ENCODE measurements at places on chromosomes 11 and 22.
A peak's percentile ranks its signal among the peaks of the same experiment; 100 is the strongest.

DNA sequence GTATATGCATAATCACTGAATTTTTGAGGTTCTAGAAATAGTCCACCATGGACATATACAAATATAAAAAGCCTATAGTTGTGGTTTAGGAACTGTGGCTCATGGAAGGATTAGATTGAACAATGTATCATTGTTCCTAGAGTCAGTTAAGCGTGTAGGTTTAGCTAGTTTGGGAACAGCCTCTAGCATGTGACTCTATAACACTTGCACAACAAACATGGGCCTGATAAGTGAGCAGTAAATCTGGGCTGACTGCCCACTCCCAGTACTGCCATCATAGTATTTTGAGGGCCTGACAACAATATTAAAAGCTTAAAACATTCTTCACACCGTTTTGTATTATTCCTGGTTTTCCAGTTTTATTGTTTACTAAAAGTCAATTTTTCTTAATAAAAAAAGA, 47.0 kb downstream of the YAP1 start:
- DNase-seq: peak; percentile 33

GRCh38 chr22:36853407-36854099, 7.3 kb upstream of the NCF4 start:
- DNase-seq: no peak

DNA sequence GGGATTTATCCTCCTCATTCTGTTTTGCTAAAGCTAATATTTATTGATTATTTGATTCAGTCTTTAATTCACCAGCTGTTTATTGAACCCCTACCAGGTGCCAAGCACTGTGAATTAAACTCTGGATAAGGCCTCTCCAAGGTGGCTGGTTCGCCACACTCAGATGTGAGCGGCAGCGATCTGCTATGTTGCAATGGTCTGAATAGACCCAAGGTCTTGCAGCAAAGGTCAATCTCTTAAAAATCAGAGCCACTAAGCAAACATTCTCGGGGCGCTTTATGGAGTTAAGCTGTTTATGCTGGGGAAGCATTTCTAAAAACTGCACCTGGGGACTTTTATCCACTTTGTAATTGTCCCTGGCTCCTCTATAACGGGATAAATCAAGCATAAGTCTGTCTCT, 10.5 kb upstream of the TSPAN18 start:
- no peak for DNase-seq

DNA sequence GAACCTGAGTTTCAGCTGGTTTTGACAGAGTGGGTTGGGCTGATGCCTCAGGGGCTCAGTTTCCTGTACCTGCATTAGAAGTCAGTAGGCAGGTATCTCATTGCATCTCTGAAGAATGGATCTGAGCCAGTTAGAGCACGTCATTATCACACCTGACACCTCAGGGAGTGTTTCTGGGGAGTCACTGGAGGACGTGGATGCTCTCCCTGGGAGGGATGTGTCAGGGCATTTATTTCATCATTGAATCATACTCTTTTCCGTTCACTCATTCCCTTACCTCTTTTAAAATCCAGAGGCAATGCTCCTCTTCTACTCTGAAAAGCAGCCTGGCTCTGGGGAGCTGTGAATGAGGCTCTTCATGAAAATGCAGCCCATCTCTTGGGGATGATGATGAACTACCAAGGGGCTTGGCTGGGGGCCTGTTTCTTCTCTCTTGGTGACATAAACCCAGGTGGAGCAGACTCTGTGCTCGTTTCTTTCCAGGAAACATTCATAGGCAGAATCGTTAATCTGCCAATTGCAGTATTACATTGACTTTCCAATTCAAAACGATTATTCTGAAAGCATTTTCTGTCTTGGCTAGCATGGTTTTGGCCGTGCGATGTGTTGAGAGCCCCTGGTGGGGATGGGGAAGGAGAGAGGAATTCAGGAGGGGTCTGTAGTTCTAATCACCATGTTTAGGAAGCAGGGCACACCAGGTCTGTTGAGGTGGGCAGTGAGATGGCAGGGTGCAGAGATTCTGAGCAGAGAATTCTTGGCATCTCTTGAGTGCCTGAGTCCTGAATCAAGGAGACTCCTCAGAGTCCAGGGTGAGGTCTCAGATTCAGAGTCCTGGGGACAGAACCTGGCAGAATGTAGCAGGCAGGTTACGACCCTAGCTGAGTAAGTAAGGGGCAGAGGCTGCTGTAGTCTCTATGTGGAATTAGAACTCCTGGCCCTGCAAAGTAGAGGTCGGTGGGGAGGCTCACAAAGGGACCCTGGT, 12.6 kb downstream of the PARVA start:
- no peak for DNase-seq

GRCh38 chr22:49515475-49515874, 312.2 kb downstream of the BRD1 start:
- DNase-seq: no peak

- peak; percentile 100 for DNase-seq
Measured at GRCh38 chr22:27115816-27116256, 458.4 kb downstream of the MIAT start.

DNA sequence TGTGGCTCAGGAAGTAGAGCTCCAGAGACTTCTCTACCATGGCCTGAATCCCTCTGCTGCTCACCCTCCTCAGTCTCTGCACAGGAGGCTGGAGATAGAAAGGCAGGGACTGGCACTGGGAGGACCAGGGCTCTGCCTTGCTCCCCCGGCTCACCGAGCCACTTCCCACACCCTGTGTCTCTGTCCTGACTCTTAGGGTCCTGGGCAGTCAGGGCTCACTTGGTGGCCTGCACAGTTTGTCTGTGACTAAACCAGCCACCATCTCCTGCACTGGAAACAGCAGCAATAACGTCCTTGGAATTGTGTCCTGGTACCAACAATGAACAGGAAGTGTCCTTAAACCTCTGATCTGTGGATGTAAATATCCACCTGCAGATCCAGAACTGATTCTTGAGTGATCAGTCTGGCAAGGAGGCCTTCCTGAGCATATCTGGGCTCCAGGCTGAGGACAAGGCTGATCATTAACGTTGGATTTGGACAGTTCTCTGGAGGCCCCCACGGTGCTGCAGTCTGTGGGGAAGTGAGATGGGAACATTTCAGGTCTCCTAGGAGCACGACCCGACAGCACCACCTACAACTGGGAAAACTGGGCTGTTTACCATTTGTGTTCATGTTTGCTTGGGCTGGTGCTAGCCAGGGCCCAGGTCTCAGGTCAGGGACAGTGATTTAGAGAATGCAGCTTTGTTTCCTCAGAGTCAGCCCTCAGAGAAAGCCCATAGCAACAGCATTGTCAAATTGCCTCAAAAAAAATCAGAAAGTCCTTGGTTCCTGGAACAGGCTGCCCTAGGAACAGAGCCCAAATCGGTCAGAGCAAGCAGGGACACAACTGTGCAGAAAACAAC, 82.5 kb downstream of the ZNF280B start:
- DNase-seq: no peak

DNA sequence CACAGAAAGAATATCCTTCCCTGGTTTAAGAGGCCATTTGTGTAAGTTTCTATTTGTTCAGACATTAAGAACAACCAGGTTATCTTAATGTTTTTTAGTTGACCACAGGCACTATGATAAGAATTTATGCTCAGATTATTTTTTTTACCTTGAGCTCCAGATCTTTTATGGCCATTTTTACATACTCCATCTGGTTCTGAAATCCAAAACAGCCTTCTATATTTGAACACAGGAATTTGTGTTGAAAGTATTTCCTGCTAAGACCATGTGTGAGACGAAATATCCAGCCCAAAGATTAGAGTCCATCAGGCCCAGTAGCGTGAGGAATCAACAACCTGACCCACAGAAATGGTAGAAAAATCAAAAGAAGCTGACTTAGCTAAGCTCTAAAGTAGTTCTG, 569.9 kb upstream of the FAT3 start:
- no peak for DNase-seq

GRCh38 chr11:88175569-88176075, 379 bp upstream of the RAB38 start:
- DNase-seq: no peak

- DNase-seq: peak; percentile 39
Measured at GRCh38 chr11:29312812-29313211, 704.0 kb downstream of the KCNA4 start.

Data from RCC 7860 (cell line).